Endothelial cell of umbilical vein (primary cell): ENCODE measurements at places on chromosomes 5 and 9. TPM values are rescaled to one million over a fixed set of nuclear protein-coding genes. Genes with fewer than 3 reads are reported as not detected.
A peak's percentile ranks its signal among the peaks of the same experiment; 100 is the strongest.

Gene BAAT
- total RNA-seq = not detected in 2 replicates

Gene CEMIP2
- 44.3 and 47.5 TPM in 2 replicates for total RNA-seq

DNA sequence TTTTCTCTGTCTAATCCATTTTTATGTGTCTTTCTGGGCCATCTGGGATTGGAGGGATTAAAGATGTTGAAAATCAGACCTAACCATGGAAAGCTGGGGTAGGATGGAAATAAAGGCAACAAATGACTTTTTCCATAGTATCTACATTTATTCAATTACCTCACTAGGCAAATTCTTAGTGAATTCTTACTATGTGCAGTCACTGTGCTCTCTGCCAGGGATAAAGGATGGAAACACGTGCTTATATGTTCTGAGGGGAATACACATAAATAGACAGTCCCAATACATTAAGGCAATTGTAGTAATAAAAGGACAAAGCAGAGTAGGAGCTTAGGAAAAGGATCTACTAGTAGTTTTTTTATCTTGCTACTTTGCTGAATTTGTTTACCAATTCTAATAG, 214.2 kb downstream of the PRR16 start:
- no peak overlapping the region for H3K27ac ChIP-seq
- H3K36me3 ChIP-seq = no peaks in the 10 kb centered on the region
- H3K27me3 ChIP-seq = no peaks in the 10 kb centered on the region
- H3K4me3 ChIP-seq = no peak overlapping the region

Gene ANKDD1B
- total RNA-seq = 0.65 and 0.71 TPM in 2 replicates

- no peaks in the 10 kb centered on the region for H3K36me3 ChIP-seq
- H3K4me1 ChIP-seq = peaks cover 13% of the 10 kb centered on the region
- H3K4me3 ChIP-seq = no peak overlapping the region
- no peaks in the 10 kb centered on the region for H3K27me3 ChIP-seq
These were observed 10.5 kb downstream of the DOCK2 start for GRCh38 chr5:169647566-169647965.

Gene SUSD3
- not detected in 2 replicates for total RNA-seq

- H3K4me1 ChIP-seq = no peaks in the 10 kb centered on the region
- H3K27ac ChIP-seq = no peak overlapping the region
- DNase-seq = no peak
- no peak overlapping the region for H3K4me3 ChIP-seq
These were observed 21.4 kb downstream of the AGXT2 start for GRCh38 chr5:35026280-35026840.

GRCh38 chr5:112682621-112683061, 55.0 kb upstream of the APC start:
- no peak overlapping the region for H3K4me3 ChIP-seq
- DNase-seq = no peak
- H3K4me1 ChIP-seq = no peaks in the 10 kb centered on the region
- H3K27me3 ChIP-seq = peaks cover 13% of the 10 kb centered on the region

DNA sequence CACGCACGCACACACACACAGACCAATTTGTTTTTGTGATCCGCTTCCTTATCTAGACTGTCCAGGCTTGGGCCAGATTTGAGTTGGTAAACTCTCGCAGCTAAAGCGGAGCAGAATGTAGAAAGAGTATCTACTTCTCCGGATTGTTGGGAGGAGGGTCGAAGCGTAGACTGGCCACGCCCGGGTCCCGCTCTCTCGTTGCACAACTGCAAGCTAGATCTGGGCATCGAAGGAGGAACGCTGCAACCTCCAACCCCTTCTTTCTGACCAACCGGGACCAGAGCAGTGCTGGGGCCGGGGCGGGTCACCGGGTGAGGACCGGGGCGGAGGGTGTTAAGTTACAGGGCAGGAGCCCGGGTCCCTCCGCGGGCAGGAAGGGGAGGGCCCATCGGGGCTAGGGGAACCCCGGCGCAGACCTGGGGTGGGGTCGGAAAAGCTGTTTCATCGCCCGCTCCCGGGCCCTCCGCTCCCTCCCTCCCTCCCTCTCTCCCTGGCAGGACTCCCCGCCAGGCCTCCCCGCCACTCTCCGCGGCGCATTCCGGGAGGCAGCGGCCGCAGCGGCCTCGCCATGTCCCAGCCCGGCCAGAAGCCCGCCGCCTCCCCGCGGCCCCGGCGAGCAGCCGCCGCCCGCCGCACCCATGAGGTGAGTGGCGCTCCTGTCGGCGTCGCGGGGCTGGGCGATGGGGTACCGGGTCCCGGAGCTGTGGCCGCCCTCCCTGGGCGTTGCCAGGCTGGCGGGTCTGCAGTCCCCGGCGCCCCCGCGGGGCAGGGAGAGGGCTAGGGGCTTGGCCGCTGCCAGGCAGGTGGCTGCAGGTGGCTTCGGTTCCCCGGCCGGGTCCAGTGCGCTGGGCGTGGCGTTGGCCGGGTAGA, at the start of gene CAST:
TSS of gene CAST (plus strand) at position 522 of the 870 bp plus-strand sequence. CDS start at position 569, 47 bp downstream.
- H3K27ac ChIP-seq = peak within 1 kb of the TSS; percentile 47
- no peaks in the 10 kb centered on the region for H3K27me3 ChIP-seq
- DNase-seq = peak; percentile 88

DNA sequence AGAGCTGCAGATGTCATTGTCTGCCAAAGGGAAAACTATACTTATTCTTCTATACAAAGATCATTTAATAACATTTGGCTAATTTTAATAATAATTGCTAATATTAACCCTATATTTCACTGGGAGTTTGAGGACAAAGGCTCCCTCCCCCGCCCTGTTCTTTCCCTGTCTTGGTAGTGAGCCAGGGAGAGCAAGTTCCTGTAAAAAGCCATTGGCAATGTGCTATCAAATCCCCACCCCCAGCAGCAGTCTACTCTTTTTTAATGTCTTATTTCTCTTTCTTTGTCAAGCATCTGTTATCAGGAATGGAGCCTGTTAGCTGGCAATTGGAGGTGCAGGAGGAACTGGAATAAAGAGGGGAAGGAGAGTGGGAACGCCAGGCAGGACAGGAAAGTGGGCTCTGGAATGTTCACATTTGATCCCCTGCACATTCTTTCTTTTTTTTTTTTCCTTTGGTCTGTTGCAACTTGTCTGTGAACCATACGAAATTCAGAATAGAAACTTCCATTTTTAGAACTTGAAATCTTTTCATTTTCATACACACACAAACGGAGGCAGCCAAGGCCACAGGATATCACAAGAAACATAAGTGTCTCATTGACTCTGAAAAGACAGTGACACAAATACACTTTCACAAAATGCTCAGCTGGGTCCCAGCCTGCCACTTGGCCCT, 664.8 kb upstream of the ZNF608 start:
- peak; percentile 92 for DNase-seq
- H3K36me3 ChIP-seq = no peaks in the 10 kb centered on the region
- peak overlapping the region; percentile 99 for H3K27ac ChIP-seq

Gene PCSK1
- 4.3 and 8.7 TPM in 2 replicates for total RNA-seq

Gene ATP6V0E1
- 217 and 222 TPM in 2 replicates for total RNA-seq

- no peak overlapping the region for H3K4me3 ChIP-seq
- no peaks in the 10 kb centered on the region for H3K27me3 ChIP-seq
- no peaks in the 10 kb centered on the region for H3K36me3 ChIP-seq
- peak; percentile 38 for DNase-seq
- H3K27ac ChIP-seq = peak overlapping the region; percentile 13
- H3K4me1 ChIP-seq = peaks cover 12% of the 10 kb centered on the region
These were observed 3.6 kb downstream of the ERGIC1 start for GRCh38 chr5:172837640-172838039.

- H3K27ac ChIP-seq = no peak overlapping the region
- DNase-seq = no peak
- H3K4me3 ChIP-seq = no peak overlapping the region
- no peaks in the 10 kb centered on the region for H3K27me3 ChIP-seq
These were observed 436.5 kb upstream of the SLC30A5 start for GRCh38 chr5:68657055-68657961.

DNA sequence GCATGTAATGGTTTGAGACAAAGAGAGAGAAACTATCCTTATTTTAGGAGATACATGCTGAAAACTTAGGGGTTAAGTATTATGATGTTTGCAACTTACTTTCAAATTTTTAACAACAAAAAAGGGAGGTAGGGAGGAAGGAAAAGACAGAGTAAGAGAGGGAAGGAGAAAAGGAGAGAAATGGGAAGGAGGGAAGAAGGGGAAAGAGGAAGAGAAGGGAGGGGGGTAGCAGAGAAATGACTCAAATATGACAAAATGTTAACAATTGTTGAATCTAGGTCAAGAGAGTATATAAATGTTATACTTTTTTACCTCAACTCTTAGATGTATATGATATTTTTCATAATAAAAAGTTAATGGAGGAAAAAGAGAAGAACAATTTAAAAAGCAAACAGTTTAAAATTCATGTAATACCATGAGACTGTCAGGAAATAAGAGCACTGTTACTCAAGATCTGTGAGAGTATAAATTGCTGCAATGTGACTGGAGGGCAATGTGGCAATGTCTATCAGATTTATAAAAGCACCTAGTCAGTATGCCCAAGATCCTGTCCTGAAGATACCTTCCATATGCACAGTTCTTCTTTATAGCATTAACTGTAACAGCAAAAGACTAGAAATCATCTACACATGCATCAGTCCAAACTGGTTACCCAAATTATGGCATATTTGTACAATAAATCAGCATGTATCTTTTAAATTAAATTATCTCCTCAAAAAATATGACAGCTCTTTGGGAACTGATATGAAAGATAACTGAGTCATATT, 16.3 kb downstream of the FBXW11 start:
- H3K27ac ChIP-seq = no peak overlapping the region
- no peaks in the 10 kb centered on the region for H3K27me3 ChIP-seq
- H3K4me3 ChIP-seq = no peak overlapping the region
- DNase-seq = no peak

Gene FEM1C
- total RNA-seq = 16.0 and 16.7 TPM in 2 replicates

- no peaks in the 10 kb centered on the region for H3K4me1 ChIP-seq
- H3K4me3 ChIP-seq = no peak overlapping the region
- H3K27ac ChIP-seq = no peak overlapping the region
- H3K36me3 ChIP-seq = no peaks in the 10 kb centered on the region
These were observed 1018.4 kb upstream of the ARRDC3 start for GRCh38 chr5:92401492-92401891.

Gene TMEM267
- total RNA-seq = 8.6 and 11.6 TPM in 2 replicates

Gene TNFSF8
- not detected in 2 replicates for total RNA-seq

Gene ACTBL2
- total RNA-seq = not detected in 2 replicates

Gene SARDH
- 0.30 and 0.44 TPM in 2 replicates for total RNA-seq

- H3K27ac ChIP-seq = no peak overlapping the region
- H3K4me3 ChIP-seq = no peak overlapping the region
- no peaks in the 10 kb centered on the region for H3K36me3 ChIP-seq
- DNase-seq = no peak
These were observed 480.1 kb upstream of the SMARCA2 start for GRCh38 chr9:1535051-1535450.

Gene TAS2R1
- not detected in 2 replicates for total RNA-seq

DNA sequence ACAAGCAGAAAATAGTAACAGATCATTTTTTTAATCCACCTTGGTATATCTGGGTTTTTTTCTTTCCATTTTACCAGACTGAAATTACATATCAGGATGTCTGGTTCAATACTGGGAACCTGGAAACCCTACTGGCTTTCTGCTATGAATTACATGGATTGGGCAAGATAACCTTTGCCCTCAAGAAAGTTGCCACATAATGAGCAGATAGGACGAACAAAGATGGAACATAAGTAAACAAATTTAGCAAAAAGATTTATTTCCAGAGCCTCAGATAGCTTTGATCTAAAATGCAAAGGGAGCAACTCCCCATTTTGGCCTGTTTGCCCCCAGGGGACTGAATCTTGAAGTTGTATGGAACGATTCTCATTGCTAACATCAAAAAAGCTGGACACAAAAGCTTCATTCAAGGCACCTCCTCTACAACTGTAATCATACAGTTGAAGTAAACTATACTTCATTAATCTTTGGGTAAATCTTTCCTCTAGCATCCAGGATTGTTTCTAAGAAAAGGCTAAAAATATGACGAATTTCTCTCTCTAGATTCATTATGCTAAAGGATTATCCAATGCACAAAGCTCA, 131.6 kb upstream of the PTGER4 start:
- no peaks in the 10 kb centered on the region for H3K36me3 ChIP-seq
- DNase-seq = no peak
- no peak overlapping the region for H3K27ac ChIP-seq
- no peak overlapping the region for H3K4me3 ChIP-seq
- H3K27me3 ChIP-seq = no peaks in the 10 kb centered on the region

Gene PTPN3
- total RNA-seq = not detected in 2 replicates
